ENCODE measurements at places on chromosomes 12 and 14. TPM values are rescaled to one million over a fixed set of nuclear protein-coding genes. Genes with fewer than 3 reads are reported as not detected.

DNA sequence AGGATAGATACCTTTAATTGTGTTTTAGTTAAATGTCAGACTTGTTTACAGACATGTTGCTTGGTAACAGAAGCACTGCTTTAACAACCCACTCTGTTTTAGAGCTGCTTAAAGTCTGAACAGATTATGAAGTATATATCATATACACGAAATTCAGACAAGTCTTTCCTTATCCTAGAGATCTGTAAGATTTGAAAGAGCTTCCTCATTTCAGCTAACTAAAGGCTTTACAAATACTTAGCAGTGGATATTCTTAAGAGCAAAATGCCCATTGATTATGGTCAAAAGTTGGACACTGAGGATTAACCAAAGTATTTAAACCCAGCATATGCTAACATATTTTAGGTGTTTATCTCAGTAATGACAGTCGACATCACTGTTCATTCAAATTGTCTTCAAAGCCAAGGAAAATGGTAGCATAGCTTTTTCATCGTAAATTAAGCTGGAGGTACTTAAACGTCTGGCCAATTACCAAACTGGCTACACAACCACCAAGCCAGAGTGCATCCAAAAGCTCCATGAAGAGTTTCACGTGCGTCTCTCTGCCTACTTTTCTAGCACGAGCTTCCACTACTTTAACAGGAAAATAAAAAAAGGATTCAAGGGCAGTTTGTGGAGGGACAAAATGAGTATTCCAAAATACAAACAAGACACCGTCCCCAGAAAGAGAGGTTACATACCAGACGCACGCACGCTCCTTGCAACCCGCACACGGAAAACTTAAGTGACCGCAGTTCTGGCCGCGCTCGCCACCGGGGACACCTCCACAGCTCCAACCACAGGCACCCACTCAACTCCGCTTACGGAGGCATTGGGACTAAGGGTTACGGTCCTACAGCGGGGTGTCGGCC, 565 bp downstream of the CEP83 start:
- DNase-seq: peak; percentile 41

DNA sequence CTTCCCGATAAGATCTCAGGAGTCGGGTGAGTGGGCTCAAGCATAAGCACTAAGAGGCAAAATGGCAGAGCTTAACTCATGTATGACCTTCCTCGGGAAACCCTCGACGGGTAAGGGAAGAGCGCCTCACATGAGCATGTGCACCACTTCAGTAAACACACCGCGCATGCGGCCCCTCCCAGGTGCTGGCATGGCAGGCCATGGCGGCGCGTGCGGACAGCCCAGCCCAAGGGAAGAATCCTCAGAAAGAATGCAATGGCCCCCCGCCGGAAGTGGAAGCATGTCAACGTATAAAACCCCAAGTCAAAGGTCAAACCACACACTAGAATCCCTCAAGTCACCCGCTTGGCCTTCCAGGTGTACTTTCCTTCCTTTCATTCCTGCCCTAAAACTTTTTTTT, 6.6 kb upstream of the TNFAIP2 start:
- DNase-seq: no peak

DNA sequence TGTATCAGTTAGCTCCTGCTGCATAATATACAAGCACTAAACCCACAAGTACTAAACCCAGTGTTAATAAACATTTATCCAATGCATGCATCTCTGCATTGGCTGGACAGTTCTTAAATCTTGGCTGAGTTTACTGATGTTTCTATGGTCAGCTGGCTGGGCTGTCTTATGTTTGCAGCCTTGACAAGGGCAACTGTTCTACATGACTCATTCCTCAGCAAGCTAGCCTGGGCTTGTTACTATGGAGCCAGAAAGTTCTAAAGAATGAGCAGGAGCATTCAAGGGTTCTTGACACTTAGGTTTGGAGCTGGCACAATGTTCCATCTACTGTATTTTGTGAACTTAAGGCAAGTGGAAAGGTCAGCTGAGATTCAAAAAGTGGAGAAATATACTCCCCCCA, 199.1 kb downstream of the GLT1D1 start:
- no peak for DNase-seq

DNA sequence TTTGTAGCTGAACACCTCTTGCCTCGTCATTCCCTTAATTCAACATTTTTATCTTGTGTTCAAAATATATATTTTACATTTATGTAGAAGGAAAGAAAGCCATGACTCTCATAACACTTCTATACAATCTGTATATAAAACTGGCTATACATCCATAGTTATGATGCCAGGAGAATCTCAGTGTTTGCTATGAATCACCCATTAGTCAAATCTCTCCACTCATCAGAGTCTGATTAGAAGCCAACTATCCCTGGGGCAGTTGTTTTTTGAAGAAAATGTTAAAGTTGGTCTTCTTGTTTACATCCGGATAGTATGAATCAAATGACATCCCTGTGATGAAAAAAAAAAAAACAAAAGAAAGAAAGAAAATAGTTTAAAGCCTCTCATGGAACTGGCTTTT, 503.9 kb downstream of the NELL2 start:
- DNase-seq: peak; percentile 68

The MYO1A gene
- not detected for total RNA-seq

The CLEC4D gene
- total RNA-seq: not detected

GRCh38 chr12:66637699-66638301, 41.1 kb downstream of the GRIP1 start:
- no peak for DNase-seq

- no peak for DNase-seq
Measured at GRCh38 chr14:87161502-87161901, 831.5 kb downstream of the GALC start.

The GLI1 gene
- 0.49 TPM for total RNA-seq

The ACSS3 gene
- total RNA-seq: 0.12 TPM
